Activated T-cell treated with anti-CD3 and anti-CD28 coated beads, Interleukin-2, amount 50 U/mL, for 4 hours (primary cell): ENCODE measurements at places on chromosomes 6 and 20.

GRCh38 chr20:12605751-12606150 is 403.0 kb upstream of the SPTLC3 start:
- DNase-seq, result no peak

DNA sequence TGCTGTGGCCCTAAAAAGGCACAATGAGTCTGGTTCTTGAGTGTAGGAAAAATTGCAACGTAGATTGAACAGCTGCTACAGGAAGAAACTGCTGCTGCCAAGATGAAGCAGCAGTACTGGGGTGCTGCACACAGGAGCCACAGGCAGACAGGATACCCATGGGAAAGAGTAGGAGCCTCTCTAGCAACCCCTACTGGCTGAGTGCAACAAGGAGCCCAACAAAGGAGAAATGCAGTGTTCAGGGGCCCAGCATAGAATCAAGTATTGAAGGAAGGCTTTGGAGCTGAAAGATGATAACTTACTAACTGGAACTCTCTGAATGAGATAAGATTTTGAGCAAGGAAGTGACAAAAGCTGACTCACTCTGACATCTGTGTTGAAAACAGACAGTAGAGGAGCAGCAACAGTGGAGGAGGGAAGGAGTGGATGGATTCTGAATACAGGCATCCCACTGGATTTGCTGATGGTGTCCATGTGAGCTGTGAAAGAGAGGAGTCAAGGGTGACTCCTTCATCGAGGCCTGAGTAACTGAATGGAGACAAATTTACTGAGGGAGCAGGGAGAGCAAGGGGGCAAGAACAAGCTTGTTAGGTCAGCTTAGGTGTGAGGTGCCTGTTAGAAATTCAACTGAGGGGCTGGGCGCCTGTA is 534.7 kb upstream of the JARID2 start:
- DNase-seq, result no peak

DNA sequence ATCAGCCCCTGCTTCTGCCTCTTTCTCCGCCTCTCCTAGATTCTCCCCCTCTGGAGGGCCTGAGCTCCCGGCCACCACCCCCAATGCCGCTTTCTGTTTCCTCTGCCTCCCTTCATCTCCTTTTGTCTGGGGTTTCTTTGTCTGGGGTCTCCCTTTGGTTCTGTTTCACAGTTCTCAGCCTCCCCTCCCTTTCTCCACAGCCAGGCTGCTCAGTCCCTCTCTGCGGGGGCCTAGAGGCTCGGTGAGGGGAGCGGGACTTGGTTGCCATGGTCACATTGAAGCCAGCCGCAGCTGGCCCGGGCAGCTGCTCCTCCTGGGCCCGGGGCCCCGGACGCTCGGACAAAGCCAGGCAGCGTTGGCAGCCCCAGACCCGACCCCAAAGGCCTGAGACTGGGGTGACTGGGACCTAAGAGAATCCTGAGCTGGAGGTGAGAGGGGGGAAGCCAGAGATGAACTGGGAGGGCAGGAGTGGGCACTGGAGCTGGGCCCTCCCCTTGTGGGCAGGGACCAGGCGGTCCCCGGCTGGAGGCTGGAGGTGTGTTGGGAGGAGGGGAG is 3.5 kb upstream of the DDR1 start:
- no peak for DNase-seq

DNA sequence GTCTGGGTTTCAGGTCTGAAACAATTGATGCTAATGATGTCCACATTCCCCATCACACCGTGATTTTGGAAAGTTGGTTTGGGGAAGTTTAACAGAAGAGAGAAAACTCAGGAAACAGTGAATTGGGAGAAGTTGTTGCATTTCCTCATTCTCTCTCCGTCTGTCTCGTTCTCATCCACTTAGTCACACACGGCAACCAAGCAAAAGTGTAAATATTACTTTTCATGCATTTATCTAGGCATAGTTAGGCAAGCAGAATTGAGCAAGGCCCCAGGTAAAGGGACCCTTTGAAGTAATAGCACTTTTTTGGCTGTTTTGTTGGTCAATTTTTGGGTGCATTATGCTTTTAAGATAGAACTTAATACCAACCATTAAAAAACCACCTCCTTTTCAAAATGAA is 137.0 kb upstream of the SULF2 start:
- DNase-seq, result no peak

DNA sequence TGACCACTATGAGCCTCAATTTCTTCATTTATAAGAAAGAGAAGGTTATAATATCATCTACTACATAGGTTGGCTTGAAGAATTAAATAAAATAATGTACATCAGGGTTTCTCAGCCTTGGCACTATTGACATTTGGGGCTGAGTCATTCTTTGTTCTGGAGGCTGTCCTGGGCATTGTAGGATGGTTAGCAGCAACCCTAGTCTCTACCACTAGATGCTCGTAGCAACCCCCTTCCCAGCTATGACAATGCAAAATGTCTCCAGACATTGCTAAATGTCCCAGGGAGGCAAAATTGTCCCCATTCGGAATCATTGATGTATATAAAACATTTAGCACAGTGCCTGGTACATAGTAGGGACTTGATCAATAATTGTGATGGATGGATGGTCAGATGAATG is 152.1 kb downstream of the KHDC1L start:
- DNase-seq, result no peak

DNA sequence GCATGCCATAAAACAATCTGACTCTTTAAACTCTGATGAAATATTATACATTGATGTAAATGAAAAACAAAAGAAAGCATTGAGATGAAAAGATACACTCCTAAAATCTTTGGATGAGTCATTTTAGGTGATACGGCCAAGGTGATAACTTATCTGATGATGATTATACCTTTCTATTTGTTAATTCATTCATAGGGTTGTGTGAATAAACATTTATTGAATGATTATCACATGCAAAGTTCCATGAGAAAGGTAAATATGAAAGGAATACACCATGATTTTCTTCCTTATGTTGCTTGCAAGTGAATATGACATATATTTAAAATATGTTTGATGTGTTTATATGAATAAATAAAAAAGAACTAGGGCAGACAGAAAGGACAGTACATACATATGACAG is 15.4 kb upstream of the HIVEP1 start:
- DNase-seq, result no peak

DNA sequence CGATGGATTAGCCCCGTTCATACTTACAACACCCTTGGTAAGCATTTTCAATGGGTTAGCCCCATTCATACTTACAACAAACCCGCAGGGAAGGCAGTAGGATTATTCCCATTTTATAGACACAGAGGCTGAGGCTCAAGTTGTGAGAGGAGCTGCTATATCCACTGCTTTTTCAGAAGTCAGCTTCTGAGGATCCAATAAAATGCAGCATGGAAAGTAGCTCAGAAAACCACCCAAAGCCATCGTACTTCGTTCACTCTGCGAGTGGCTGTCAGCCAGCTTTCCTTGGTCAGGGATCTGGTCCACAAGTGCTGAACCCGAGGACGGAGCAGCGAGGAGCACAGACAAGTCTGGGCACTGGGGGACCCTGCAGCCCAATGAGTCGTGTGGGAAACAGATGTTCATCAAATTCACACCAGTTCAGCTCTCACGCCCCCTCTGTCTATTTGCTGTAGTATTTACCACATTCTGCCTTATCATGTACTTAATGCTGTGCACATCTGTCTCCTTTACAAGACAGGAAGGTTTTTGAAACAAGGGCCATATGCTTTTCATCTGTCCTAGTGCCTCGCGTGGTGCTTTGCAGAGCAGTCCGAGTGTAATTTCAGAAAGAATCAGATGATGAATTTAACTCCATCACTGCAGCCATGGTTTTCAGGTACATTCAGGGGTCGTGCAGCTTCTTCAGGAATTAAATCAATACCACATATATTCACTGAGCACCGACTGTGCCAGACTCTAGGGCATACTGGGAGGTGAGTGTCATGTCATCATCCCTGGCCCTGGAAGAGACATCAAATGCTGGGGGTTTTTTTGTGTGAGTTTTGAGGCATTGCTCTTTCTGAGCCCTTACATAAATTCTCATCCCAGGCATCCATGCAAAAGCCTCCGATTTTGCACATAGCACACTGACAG is 256.9 kb downstream of the CDH26 start:
- no peak for DNase-seq

- DNase-seq, result peak; percentile 17
These were observed 39.4 kb upstream of the KCNK16 start for GRCh38 chr6:39361657-39362486.

DNA sequence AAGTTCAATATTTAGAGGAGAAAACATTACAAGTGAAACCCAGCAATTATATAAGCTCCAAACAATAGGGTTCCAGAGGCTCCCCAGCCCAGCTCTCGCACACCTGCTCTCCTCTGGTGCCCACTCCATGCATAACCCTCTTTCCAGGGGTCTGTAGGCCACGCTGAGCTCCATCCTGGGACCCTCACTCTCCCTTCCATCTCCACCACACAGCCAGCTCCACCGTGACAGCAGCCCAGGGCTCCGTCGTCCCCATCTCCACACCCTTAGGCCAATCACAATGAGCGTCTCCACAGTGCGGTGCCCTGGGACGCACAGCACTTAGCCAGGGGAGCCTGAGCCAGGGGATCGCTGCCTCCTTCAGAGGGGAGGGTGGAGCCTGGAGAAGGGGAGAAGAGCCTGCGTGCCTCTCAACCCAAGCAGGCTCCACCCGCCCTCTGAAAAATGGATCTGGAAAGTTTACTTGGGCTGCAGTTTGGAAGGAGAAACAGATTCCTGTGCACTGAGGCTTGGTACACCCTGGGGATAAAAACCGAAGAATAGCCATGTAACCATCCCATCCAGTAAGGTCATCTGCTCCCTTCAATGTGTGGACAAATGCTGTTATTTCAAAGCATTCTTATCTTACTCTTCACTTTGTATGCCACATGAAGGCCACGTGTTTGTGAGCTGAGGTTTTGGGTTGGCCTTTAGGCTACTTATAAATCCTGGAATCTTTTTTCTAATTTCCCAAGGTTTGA is 72.4 kb upstream of the GGTLC1 start:
- no peak for DNase-seq

GRCh38 chr20:4300921-4301320 is 285.6 kb upstream of the RNF24 start:
- DNase-seq, result no peak

- DNase-seq, result no peak
These were observed 25.5 kb upstream of the MAPK13 start for GRCh38 chr6:36104836-36105235.
